Mesenteric fat pad (tissue), 1 donor: ENCODE measurements at places on chromosomes 7 and 10. TPM values are rescaled to one million over a fixed set of nuclear protein-coding genes. Genes with fewer than 3 reads are reported as not detected.

Gene ADRA2A
- 187 TPM for total RNA-seq

Gene FZD1
- 5.3 TPM for total RNA-seq

- no peak for DNase-seq
Measured at GRCh38 chr7:77667459-77668086, 28.7 kb upstream of the RSBN1L start.

GRCh38 chr7:32194537-32194936, 124.3 kb upstream of the PDE1C start:
- DNase-seq = no peak

- DNase-seq = no peak
Measured at GRCh38 chr7:38870147-38870546, 38.8 kb downstream of the VPS41 start.

- no peak for DNase-seq
Measured at GRCh38 chr10:97648562-97649404, 8.3 kb downstream of the PI4K2A start.

DNA sequence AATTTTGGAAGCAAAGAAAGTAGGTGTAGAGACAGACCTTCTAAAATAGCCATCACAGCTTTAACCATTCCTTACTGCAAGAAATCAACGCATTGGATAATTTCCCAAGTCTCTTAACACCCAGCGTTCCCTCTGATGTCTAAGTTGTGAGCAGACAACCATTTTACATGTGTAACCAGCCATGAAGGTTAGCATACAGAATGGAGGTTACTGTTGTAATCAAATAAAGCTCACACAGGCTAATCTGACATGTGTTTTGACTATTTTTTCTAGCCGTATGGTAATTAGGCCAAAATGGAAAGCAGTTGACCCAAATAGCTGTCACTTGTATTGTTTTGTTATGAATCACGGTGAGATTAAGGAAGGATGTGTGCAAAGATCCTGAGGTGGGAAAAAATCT, 336.4 kb downstream of the RNLS start:
- DNase-seq = no peak

DNA sequence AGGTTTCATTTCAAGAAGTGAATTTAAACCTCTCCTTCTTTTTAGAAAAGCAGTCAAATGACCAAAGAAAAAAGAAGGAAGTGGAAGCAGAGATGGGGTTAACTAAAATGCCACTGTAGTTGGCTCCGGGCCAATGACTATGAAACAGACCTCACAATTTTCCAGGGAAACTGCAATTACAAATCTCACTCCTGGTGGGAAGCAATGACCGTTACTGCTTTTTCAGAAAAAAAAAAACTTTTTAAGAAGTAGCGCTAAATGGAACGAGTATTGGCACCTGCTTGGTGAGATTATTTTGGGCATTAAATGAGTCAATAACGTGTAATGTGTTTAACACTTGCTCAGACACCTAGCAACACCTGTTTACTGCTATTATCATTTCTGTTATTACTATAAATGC, 1.2 kb downstream of the SFRP4 start:
- DNase-seq = no peak
